ENCODE measurements at places on chromosomes 13 and 19.

DNA sequence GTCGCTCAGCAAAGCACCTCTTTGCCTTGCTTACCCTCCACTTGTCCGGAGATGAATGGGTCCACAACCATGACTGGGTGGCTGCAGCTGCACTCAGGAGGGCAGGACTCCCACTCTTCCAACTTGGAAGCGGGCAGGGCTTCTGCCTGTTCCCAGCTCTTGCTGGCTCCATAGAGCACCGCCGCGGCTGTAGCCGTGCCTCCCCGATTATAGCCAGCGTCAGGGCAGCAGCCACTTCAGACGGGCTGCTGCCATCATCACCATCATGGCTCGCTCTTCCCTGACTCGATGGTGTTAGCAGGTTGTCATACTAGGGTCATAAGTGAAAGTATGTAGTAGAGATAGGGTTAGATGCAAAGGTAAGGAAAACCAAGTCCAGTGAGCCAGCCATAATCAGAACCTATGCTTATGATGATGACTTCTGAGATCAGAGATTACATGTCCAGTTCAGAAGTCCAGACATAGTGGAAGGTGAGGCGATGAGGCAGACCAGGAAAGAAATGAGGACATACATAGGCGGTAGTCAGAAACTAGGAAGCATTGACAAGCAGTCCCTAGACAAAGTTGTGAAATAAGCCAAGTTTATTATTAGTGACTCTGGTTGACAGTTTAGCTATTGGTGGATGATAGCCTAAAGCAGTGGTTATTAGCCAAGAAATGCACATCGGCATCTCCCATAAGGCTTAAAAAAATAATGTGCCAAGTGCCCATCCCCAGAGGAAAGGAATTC is 4.4 kb upstream of the INTS6 start:
- no peak for DNase-seq

- no peak for DNase-seq
These were observed 29.5 kb upstream of the KBTBD6 start for GRCh38 chr13:41162151-41162550.

- DNase-seq, result peak; percentile 99
These were observed at the start of gene PBX4 for GRCh38 chr19:19618219-19619051. Gene PBX4, minus strand, starts transcription at chr19:19618687. Its CDS starts 58 bp downstream, at chr19:19618629.

DNA sequence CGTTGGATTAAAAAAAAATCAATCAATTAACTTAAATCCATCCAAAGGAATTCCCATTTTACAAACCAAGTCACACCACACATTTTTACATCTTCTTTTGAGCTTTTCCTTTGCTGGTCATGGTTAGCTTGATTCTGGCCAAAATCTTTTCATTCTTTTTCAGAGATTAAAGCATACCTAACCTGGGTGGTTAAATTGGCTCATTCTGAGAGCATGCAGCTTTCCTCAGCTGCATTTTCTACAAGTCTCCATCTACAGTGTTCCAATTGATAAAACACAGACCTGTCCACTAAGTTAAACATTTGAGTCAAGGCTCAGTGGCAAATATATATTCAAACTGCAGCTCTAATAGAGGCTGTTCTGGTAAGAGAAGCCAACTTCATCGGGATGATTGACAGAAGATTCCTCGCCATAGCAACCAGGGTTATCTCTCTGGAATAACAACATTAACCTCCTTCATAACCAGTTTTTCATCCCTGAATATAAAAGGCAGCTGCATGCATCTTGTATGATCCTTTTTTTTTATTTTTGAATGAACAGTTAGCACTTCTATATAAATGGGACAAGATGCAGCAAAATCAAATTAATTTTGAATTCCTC is 106.2 kb downstream of the DNAJC15 start:
- peak; percentile 89 for DNase-seq

GRCh38 chr19:6739390-6739882 is at the start of gene TRIP10:
Gene TRIP10, plus strand, starts transcription at chr19:6739680. Its CDS starts 82 bp downstream, at chr19:6739762.
- peak; percentile 88 for DNase-seq

GRCh38 chr19:6564393-6564792 is 26.6 kb downstream of the CD70 start:
- no peak for DNase-seq

DNA sequence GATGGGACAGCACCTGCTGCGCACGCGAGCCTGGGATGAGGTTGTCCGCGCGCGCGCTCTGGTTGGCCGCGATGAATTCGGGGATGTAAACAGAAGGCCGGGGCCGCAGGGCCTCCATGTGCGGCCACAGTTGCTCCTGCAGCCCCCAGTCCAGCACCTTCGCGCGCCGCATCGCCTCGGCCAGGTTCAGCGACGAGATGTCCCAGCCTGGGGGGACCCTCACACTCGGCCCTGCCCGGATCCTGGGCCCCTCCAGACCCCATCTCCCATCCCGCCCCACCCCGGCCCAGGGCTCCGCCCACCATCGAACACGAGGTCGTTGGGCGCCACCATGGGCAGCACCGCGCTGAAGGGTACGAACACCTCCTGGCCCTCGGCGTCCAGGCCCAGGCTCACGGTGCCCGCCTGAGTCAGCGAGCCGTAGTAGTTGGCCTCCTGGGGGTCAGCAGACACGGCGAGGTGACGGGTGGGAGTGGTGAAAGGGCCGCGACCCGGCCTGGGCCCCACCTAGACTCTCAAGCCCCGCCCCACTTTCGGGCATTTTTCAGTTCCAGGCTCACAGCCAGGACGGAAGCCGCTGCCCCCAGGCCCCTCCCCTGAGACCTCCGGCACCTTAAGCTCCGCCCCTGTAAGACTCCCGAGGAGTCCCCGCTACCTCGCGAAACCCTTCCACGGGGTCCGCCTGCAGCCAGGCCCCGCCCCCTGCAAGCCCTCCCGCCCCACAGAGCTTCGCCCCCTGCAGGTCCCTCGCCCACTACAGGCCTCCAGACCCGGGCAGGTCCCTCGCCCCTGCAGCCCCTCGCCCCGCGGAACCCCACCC is 1.1 kb downstream of the ISYNA1 start:
- DNase-seq, result peak; percentile 82

DNA sequence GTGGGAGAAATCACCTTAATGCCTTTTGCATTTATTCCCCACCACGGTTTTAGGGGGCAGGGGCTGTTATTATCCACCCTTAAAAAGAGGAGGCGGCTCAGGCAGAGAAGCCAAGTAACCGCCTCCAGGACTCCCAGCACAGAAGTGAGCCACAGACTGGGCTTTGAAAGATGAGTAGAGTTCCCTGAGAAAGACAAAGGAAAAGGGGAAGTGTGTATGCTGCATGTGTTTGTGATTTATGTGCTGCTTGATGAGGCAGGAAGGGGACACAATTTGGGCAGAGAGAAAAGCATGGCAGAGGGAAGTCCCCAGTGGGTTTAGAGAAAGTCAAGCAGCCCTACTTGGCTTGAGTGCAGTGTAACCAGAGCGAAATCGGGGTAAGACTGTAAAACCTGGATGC is 85.0 kb downstream of the DOCK9 start:
- DNase-seq, result no peak

- no peak for DNase-seq
These were observed 1.8 kb downstream of the INSR start for GRCh38 chr19:7292352-7292949.

DNA sequence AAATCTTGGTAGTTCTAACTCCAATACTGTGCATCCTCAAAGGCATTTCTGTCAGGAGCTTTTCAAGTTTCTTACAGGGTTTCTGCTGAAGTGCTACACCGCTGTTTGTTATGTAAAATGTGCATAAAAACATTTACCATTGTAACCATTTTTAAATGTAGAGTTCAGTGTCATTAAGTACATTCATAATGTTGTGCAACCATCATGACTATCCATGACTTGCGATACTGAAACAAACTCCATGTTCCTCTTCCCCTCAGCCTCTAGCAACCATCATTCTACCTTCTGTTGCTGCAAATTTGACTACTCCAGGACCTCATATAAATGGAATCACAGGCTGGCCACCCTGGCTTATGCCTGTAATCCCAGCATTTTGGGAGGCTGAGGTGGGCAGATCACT is 14.4 kb upstream of the SLC25A42 start:
- DNase-seq, result no peak

DNA sequence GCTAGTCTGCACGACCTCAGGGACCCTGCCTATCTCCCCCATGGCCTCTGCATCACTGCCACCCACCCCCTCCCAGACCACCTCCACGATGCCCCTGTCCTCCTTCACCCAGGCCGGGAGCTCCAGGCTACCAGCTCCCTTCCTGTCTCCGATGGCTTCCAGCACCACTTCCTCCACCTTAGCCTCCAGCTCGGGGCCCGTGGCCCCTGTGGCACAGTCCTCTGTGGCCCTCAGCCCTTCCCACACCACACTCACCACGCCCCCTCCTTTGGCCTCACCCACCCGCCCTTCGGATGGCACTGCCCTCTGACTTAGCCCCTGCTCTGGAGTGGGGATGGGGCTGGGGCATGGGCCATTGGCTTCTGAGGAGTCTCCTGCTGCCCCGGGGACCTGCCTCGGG is 7.2 kb downstream of the PALM3 start:
- no peak for DNase-seq

- DNase-seq, result no peak
These were observed 4.7 kb downstream of the CDC34 start for GRCh38 chr19:536031-536880.

- DNase-seq, result no peak
These were observed 45.9 kb downstream of the SUGP2 start for GRCh38 chr19:18987456-18987855.

DNA sequence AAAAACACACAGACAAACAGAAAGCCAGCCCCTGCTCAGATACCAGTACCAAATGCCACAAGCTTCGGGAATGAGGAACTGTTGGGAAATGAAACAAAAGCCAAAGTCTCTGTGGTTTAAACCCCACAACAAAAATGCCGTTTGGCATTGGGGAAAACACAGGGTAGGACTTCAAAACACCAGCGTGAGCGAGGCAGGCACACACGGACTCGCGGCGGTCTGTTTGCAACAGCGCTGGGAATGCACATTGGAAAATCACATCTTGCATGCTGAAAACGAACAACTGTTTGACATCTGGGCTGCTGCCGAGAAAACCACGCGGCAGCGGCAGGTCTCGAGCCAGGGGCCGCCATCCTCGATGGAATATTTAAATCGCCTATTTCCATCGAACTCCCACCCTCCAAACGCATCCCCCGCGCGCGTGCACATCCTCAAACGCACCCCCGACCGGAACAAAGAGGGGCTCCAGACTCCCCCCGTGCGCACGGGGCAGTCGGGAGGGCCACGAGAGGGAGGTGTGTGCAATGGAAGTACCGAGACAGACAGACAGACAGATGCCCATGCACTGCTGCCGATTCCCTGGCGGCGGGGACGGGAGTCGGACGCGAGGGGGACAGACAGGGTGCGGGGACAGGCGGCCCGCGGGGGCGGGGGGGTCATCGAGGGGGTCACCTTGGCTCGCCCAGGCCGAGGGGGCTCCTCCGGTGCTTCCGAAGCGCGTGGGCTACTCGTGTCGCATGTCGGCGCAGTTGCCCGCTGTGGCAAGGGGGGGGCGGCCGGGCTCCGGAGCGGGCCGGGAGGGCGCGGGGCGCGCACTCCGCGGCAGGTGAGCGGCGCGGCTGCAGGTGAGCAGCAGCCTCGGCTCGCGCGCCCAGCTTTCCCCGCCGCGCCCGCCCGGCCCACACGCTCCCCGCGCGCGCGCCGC is at the start of gene GPR12:
TSS of gene GPR12 (minus strand) at position 880 of the 925 bp plus-strand sequence. CDS start 959 bp downstream, outside the sequence.
- peak; percentile 85 for DNase-seq

GRCh38 chr13:95184317-95184716 is 116.9 kb downstream of the ABCC4 start:
- DNase-seq, result no peak

- no peak for DNase-seq
These were observed 195.6 kb downstream of the GPC5 start for GRCh38 chr13:91594061-91594460.

DNA sequence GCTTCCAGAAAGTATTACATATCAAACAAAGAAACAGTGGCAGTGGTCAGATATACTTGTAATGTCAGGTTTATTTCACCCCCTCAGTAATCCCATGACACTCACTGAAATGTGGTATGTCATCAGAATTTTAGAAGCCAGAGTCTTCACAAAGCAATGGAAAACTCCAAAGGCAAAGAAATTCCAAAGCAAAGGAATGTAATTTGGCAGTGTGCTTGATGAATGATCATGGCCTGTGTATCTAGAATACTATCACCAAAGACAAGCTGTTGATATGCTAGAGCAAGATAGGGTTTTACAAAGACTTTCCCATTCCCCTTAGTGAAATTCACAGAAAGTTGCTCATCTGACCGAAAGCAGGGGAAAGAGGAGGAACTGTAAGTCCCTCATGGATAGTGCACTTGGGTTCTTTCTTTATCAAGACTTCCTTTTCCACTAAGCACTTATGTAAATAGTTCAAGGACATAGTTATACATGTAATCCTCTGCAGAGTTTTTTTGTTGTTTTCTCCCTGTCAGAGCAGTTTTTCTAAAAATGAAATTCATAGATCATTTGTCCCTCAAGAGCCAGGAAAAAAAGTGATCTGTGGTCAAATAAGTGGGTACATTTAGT is 243.4 kb downstream of the NHLRC3 start:
- DNase-seq, result no peak

- peak; percentile 17 for DNase-seq
These were observed 50.4 kb downstream of the TEX29 start for GRCh38 chr13:111370570-111371535.

GRCh38 chr13:31797154-31797775 is 57.9 kb downstream of the RXFP2 start:
- DNase-seq, result peak; percentile 69

DNA sequence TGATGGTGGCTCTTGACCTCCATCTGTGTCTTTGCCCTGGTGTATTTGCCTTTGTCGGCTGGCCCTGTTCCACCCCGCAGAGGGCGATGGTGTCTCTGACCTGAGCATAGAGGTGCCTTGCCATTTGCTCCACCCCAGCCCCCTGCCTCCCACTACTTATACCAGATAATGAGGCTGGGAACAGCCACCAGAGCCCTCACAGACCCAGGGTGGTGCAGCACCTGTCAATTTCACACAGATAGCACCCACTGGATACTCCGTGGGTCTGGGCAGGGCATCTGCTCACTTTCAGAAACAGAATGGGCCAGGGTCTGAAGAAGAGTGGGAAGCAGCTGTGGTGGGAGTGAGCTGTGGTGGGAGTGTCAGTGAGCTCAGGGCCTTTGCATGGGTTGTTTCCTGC is 4.1 kb downstream of the ZNF536 start:
- DNase-seq, result no peak

GRCh38 chr13:98918771-98919170 is 59.1 kb downstream of the DOCK9 start:
- no peak for DNase-seq

- no peak for DNase-seq
These were observed 189.2 kb downstream of the DLEU7 start for GRCh38 chr13:50654331-50654730.
